ENCODE measurements at places on chromosomes 3 and 15.

GRCh38 chr3:148008591-148008990 is 599.4 kb downstream of the ZIC1 start:
- DNase-seq: no peak

DNA sequence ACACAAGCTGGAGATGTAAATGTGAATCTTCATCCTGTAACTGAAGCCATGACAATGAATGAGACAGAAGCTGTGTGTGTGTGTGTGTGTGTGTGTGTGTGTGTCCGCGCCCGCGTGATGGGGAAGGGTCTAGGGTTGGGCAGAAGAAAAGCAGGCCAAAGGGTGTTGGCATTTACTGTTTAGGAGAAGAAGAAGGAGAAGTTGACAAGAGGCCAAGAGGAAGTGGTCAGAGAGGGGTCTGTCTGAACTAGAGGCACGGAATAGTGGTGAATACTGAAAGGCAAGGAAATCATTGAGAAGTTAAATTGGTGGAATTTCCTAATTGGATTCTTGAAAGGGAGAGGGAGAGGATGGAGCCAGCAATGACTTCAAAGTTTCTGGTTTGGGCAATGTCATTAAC is 5.6 kb upstream of the NCEH1 start:
- DNase-seq: no peak

- no peak for DNase-seq
These were observed 544 bp upstream of the GATM start for GRCh38 chr15:45378913-45379262.

DNA sequence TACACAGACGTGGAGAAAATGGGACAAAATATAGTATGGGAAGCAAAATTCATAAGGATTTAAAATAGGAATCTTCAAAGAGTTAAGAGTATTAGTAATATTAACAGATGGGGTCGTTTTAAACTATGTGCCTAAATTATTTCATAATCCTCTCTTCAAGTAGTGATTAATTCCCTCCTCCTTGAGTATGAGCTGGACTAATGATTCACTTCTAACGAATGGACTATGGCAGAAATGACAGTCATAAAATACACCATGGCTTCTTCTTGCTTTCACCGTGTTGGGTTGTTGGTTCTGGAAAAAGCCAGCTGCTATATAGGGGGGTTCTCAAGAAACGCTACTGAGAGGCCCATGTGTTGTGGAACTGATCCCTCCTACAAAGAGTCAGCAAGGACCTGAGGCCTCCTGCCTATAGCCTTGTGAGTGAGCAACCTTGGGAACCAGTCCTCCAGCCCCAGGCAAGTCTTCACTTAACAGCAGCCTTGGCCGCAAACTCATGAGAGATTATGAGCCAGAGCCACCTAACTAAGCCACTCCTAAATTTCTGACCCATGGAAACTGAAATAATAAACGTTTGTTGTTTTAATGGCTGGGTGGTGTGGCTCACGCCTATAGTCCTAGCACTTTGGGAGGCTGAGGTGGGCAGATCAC is 64.8 kb upstream of the ABHD2 start:
- DNase-seq: no peak

DNA sequence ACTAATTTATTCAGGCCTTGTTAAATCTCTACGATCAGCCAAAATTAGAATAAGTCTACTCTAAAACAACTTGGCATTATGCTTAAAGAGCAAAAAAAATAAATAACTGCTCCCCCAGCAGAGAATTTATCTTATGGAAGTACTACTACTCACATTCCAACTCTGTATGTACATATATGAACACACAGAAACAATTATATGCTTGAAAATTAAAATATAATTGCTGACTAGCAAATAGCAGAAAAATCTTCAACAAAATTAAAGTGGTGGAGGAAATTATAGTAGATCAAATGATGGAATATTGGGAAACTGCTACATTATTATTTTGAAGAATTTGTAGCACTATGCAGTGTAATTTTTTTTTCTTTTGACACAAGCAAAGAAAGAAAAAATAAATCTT is 580.9 kb downstream of the MECOM start:
- no peak for DNase-seq

- no peak for DNase-seq
These were observed at the start of gene PAK6 for GRCh38 chr15:40238532-40239403. Gene PAK6 (plus strand): TSS chr15:40239063. CDS start chr15:40264786, 25,723 bp downstream.

- no peak for DNase-seq
These were observed 700 bp upstream of the BLM start for GRCh38 chr15:90716317-90716975.

DNA sequence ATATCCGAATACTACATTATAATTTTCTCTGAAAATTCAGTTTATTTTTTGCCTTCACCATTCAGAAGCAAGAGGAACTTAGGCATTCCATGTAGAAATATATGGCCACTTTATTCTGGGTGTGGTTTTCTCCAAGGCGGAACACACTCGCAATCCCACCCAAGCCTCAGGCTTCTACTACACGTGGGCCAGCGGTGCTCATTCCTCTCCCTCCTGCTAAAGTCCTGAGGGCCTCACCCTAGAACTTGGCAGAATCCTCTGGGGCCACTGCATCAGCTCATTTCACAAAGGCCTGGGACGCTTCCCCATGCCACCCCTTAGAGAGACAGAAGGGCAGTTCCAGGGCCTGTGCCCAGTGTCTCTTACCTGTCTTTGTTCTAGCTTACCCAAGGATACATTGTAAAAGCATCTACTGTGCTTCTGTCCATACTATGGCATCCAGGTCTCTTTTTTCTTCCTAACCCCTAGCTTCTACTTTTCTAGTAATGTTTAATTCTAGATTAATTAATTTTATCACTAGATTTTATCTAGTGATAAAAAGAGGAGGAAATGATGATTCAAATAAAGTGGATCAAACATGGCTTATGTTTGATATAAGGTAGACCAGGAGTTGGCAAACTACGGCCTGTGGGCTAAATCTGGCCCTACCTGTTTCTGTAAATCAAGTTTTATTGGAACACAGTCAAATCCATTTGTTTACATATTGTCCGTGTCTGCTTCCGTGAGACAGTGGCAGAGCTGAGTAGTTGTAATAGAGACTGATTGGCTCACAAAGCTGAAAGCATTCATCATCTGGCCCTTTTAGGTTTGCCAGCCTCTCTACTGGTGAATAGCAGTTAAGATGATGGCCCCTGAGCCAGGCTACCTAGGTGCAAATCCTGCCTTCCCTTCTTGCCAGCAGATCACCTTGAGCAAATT is 29.8 kb downstream of the LARS2 start:
- no peak for DNase-seq

DNA sequence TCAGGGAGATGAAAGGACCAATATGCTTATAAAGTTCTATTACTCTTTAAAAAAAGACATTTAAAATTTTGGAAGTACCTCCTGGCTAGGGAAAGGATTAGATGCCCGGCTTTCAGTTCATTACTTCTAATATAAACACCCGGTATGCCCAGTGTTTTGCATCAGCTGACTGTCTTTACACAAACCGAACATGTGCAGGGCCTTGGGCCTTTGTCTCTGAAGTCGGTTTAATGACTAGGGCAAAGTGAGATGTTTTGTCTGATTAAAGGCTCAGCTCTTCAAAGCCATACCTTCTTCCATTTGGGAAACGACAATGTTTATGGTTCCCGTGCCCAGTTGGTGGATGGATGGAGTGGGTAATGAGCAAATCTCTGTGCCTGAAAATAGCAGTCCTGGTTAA is 179.3 kb upstream of the LRTM1 start:
- no peak for DNase-seq

GRCh38 chr3:36679384-36680200 is 84.8 kb downstream of the DCLK3 start:
- DNase-seq: peak; percentile 71

DNA sequence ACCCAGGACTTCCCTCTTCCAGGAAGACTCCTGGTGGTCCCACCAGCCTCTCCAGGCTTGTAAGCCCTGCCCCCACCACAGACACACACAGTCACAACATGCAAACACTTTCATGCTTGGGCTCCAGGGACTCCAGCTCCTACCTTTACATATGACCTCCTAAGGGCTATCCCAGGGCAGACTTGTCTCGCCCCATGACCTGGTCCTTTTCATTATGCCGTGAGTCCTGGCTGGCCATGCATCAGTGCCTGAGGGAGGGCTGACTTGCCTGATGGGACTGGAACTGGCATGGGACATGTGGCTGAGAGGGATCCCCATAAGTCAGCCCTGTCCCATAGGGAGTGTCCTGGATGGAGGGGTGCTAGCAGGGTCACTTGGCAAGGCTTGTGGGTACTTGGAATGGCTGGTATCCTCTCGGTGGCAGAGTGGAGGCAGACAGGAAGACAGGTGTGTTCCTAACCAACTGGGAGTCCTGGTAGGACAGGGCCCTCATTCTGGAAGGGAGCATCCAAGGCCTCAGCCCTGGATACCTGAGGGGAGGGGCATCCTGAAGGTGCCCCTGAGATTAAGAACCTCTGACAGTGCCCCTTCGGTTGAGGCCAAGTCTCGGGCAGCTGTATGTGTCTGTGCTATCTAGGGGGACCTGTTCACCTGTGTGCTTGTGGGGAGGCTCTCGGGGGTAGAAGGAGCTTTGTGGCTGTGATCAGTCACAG is 540 bp upstream of the HHATL start:
- no peak for DNase-seq

- no peak for DNase-seq
These were observed 253.7 kb upstream of the TLE3 start for GRCh38 chr15:70351391-70351790.

- no peak for DNase-seq
These were observed 288.6 kb downstream of the EPHA3 start for GRCh38 chr3:89395996-89396395.

DNA sequence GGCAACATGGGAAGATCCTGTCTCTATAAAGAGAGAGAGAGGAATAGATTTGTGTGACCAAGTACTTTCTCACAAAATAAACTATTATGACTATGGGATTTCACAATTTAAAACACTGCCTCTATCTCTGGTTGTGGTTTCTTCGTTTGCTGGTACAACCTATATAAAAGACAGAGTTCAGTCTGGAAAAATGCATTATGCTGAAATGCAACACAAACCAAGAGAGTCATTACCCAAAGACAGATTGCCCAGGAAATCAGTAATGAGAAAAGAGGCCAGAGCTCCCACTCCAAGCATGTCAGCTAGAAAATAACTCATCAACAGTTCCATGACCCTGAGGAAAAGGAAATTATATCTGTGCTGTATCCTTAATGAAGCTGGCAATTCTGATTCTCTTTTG is 23.2 kb downstream of the GPR176 start:
- DNase-seq: peak; percentile 70

DNA sequence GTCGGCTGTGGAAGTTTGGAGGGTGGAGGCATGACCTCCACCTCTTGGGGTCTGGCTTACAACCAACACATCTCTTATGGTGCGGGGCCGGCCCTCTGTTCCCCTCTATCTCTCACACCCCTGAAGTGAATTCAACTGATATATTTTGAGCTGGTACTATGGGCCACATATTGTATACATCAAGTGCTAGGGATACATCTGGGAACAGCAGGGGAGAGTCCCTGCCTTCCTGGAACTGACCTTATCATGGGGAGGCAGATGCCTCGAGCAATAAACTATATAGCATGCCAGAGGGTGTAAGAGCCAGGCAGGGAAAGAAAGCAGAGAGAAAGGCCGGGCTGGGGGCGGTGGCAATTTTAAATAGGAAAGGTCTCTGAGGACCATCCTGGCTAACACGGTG is 60.4 kb upstream of the TRPM1 start:
- DNase-seq: no peak

- DNase-seq: no peak
These were observed 26.8 kb downstream of the ACAN start for GRCh38 chr15:88830016-88830415.

DNA sequence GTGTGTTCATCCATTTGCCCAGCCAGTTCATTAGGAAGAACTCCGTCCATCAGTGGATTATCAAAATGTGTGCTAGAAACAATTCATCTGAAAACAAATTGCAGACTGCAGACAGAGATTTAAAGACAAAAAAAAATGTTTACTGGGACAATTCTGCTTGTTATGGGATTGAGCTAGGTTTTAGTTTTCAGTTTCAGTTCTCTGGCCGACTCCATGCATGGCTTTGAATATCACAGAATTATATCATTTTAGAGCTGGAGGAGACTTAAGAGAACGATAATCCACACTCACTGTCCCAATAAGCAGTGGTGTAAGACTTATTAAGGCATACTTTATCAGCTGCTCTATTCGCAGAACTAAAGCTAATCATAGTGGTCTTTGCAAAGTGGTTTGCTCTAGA is 51.1 kb downstream of the TFG start:
- no peak for DNase-seq

DNA sequence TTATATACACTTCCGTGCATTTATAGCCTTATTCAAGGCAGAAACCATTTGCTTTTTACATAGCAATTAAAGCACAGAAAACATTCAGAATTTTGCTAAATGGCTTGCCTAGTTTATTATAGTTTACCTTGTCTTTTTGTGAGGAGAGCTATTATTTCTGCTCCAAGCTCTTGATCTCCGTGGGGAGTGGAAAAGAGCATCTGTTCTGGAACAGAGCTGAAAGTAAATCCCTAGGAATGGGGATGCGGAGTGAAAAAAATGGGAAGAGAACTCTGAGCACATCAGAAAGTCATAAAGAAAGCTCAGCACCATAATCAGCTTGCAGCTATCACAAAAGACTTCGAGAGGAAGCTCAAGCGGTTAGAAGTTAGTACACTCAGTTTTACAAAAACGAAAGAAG is 1006.7 kb downstream of the ROBO2 start:
- DNase-seq: no peak

DNA sequence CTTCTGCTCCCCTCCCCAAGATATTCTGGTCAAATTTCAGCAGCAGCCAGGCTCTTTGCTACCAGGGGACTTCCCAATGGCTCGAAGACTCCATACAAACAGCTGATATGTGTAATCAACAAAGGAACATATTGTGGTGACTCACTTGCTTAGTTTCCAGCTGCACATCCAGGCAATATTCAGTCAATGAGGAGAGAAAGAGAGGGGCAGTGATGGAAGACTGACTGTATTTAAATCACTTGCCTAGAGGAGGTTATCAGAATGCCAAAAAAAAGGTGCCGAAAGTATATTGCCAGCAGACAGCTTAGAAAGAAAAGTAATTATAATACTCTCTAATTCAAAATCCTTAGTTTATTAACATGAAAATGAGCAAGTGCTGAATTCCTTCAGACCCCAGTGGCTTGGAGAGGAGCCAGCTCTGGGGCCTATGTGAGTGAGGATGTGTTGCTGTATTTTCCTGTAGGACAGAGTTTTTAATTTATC is 236.5 kb downstream of the LRTM1 start:
- DNase-seq: peak; percentile 19

GRCh38 chr3:42001777-42002176 is 39.9 kb upstream of the ULK4 start:
- no peak for DNase-seq

DNA sequence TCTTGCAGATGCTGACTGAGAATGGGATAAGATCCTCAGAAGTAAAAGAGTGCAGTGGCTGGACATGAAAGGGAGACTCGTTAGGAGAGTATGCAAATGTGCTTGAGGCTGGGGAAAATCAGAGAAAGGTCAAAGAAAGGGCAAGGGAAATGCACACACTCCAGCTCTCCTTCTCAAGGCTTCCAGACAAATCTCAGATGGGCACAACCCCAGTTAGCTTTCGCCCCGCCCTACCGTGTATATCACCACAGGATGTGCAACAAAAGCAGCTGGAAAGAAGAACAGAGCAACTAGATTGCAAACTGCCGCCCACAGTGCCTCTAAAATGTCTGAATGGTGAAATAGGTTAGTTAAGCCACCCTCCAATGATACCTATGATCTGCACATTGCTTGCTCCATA is 63.9 kb downstream of the CERS3 start:
- no peak for DNase-seq

- DNase-seq: no peak
These were observed 25.5 kb downstream of the KCNAB1 start for GRCh38 chr3:156145866-156146265.
